ENCODE measurements at places on chromosomes 4 and X.

DNA sequence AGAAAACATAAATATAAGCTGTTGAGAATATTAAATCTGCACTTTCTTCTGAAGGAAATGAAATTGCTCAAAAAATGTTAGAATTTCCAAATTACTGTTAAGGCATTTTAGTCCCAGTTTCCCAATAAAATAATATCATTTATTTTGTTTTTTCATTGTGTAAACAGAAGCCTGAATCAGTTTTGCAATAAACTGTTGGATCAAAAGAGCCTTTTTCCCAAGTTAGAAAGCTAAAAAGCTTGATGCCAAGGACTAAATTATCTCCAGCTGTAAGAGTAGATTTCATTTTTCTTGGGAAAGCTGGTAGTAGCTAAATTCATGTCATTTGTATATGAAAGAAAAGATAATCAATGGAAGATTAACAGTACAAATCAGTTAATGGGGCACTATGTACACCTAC, 95.8 kb downstream of the RNF150 start:
- no peak for DNase-seq

DNA sequence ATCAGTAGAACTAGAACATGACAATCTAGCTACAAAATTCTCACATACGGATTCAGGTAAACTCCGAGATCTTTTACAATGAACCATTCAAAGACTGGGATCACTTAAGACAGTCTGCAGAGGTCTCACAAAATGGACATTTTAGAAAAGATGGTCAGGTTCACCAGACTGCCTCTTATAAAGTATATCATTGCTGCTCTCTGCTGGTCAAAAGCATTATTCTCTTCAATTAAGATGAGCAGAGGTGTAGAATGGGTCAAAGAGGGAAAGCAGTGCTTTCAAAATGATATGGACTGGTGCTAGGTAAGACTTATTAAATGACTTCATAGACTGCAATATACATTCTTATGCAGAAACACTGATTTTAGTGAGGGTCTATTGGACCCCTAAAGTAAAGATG, 434.7 kb downstream of the PACRGL start:
- DNase-seq: no peak

DNA sequence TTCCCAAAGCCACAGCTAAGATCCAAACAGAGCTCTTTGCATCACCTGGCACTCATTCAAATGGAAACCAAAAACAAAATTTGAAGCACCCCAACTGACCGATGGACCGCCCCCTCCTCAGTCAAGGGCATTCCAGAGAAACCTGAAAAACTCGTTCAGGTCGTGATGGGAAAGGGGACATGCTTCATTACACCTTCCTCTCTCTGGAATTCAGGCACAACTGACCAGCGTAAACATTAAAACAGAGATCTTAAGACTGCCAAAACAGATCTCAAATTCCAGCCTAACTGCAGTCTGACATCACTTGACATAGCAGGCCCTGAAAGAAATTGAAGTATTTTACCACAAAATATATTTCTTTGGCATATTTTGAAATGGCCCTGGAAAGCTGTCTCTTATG, 28.5 kb downstream of the PTTG2 start:
- no peak for DNase-seq

GRCh38 chr4:167903291-167903721, 189.0 kb upstream of the ANXA10 start:
- no peak for DNase-seq

GRCh38 chr4:176592976-176593670, 199.6 kb downstream of the VEGFC start:
- no peak for DNase-seq

GRCh38 chrX:117274965-117275364, 812.2 kb upstream of the CT83 start:
- DNase-seq: no peak

- DNase-seq: no peak
Observed at GRCh38 chr4:26452565-26453531, 37.4 kb downstream of the CCKAR start.

DNA sequence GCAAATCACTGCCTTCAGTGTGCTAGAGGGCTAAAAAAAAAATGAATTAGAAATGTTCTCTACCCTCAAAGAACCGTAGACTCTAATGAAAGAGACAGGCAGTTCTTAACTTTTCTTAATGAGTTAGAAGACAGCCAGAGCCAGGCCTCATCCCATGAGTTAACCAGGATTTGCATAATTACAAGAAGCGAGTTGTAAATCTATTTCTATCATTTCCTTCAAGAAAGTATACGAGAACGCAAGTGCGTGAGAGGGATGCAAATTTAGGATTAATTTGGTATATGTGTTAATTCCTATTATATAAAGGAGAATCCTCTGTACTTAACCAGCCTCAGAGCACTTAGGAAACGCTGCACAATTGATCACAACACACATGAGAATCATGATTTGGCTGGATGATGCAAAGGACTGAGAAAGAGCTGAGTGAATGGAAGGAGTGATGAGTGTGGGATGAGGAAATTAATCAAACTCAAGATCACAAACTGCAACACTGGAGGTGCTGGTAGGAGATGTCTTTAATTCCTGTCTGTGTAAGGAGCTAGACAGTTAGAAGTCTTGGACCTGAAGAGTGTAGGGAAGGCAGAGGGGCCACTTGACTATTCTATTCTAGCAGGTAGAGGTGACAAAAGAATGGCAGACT, 157.2 kb downstream of the ATP10D start:
- no peak for DNase-seq

GRCh38 chrX:71627588-71628404, 9.5 kb upstream of the CXCR3 start:
- DNase-seq: no peak

GRCh38 chr4:40471923-40472322, 136.8 kb downstream of the CHRNA9 start:
- no peak for DNase-seq

GRCh38 chrX:8403988-8404387, 60.6 kb upstream of the VCX3B start:
- DNase-seq: no peak

All from activated T-helper 9 cell treated with anti-CD3 and anti-CD28 coated beads, Interleukin-2, amount 50 U/mL, for 16 hours (primary cell).